ENCODE measurements at places on chromosomes 11 and 22. TPM values are rescaled to one million over a fixed set of nuclear protein-coding genes. Genes with fewer than 3 reads are reported as not detected.

KLHDC7B gene
- polyA plus RNA-seq, result 4.7 TPM

GNAZ gene
- polyA plus RNA-seq, result 2.0 TPM

ANKK1 gene
- not detected for polyA plus RNA-seq

CD3E gene
- polyA plus RNA-seq, result 31.4 TPM

All from IgD-negative memory B cell (primary cell).